A549 treated with CORT108297 at 1 μM for 4 hours (cell line): ENCODE measurements at places on chromosomes 16 and 17. TPM values are rescaled to one million over a fixed set of nuclear protein-coding genes. Genes with fewer than 3 reads are reported as not detected.

Gene HP
- 0.47 to 0.53 TPM in 2 of 5 replicates, not detected in the others for total RNA-seq

Gene SLC4A1
- 0.01 TPM in 1 of 5 replicates, not detected in the others for total RNA-seq

Gene KRTAP9-4
- total RNA-seq = not detected in 5 replicates

Gene DHRS7C
- not detected in 5 replicates for total RNA-seq

Gene NPB
- 0.51 to 0.77 TPM (median 0.61 TPM) in 5 replicates for total RNA-seq

Gene STH
- not detected in 5 replicates for total RNA-seq

Gene PLLP
- 1.2 to 1.8 TPM (median 1.6 TPM) in 5 replicates for total RNA-seq

Gene CBX2
- total RNA-seq = 13.5 to 20.9 TPM (median 19.1 TPM) in 5 replicates

Gene MPP2
- 1.6 to 2.4 TPM (median 1.9 TPM) in 5 replicates for total RNA-seq

Gene MPO
- total RNA-seq = not detected in 5 replicates

Gene XAF1
- 0.06 to 0.16 TPM in 2 of 5 replicates, not detected in the others for total RNA-seq

Gene KRT16
- 0.40 to 0.85 TPM (median 0.64 TPM) in 5 replicates for total RNA-seq

Gene INO80E
- total RNA-seq = 107 to 127 TPM (median 109 TPM) in 5 replicates

Gene ERCC4
- total RNA-seq = 4.8 to 8.7 TPM (median 7.2 TPM) in 5 replicates

Gene KCNH4
- 0.15 to 0.49 TPM (median 0.39 TPM) in 5 replicates for total RNA-seq

Gene CLDN9
- total RNA-seq = 0.30 to 0.52 TPM (median 0.35 TPM) in 5 replicates

Gene DHX8
- 39.7 to 42.9 TPM (median 41.5 TPM) in 5 replicates for total RNA-seq

Gene OTOP2
- 0.05 to 0.08 TPM (median 0.05 TPM) in 4 of 5 replicates, not detected in the other for total RNA-seq

Gene BORCS6
- 5.4 to 9.0 TPM (median 8.1 TPM) in 5 replicates for total RNA-seq

Gene FAM83G
- total RNA-seq = 28.3 to 37.8 TPM (median 37.1 TPM) in 5 replicates

Gene QRICH2
- total RNA-seq = 0.83 to 1.7 TPM (median 1.2 TPM) in 5 replicates

Gene KIF18B
- 26.8 to 41.2 TPM (median 40.1 TPM) in 5 replicates for total RNA-seq

Gene CACNG5
- total RNA-seq = 0.10 TPM in 1 of 5 replicates, not detected in the others

Gene RUNDC3A
- total RNA-seq = 0.55 to 1.3 TPM (median 0.57 TPM) in 5 replicates

Gene MT4
- total RNA-seq = not detected in 5 replicates

Gene HELZ
- total RNA-seq = 7.6 to 11.3 TPM (median 8.7 TPM) in 5 replicates

Gene CTRB2
- 0.12 TPM in 1 of 5 replicates, not detected in the others for total RNA-seq

Gene C16orf96
- total RNA-seq = 0.02 to 0.03 TPM in 2 of 5 replicates, not detected in the others

Gene DUS1L
- 77.1 to 164 TPM (median 141 TPM) in 5 replicates for total RNA-seq

Gene NOTUM
- total RNA-seq = 0.30 to 0.57 TPM (median 0.45 TPM) in 5 replicates

Gene NPIPB2
- total RNA-seq = 2.3 to 4.7 TPM (median 3.9 TPM) in 5 replicates

Gene CCDC154
- total RNA-seq = 0.11 to 0.51 TPM (median 0.46 TPM) in 4 of 5 replicates, not detected in the other

Gene OSBPL7
- total RNA-seq = 7.8 to 12.0 TPM (median 11.4 TPM) in 5 replicates

Gene AXIN2
- 0.78 to 1.4 TPM (median 0.95 TPM) in 5 replicates for total RNA-seq

Gene TBC1D16
- 6.0 to 11.2 TPM (median 8.9 TPM) in 5 replicates for total RNA-seq

Gene DLX4
- total RNA-seq = 1.7 to 4.3 TPM (median 3.6 TPM) in 5 replicates

Gene ATXN7L3
- 51.9 to 71.6 TPM (median 67.8 TPM) in 5 replicates for total RNA-seq

Gene CYBC1
- total RNA-seq = 52.3 to 65.9 TPM (median 59.4 TPM) in 5 replicates
